ENCODE measurements at places on chromosomes 7 and 10.
A peak's percentile ranks its signal among the peaks of the same experiment; 100 is the strongest.

DNA sequence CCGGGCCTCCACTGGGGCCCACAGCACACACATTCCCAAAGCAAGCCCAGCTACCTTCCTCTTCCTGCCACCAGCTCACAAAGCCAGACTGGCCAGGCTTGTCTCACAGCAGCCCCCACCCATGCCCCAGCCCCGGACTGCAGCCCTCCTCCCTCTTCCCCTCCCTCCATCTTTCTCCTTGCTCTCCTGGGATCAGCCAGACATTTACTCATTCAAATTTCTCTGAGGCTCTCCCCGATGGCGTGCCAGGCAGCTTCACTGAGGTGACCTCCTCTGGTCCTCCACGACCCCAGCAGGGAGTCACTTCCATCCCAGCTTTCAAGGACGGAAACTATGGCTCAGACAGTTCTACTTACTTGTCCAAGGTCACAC, 187.5 kb downstream of the GRID1 start:
- no peak overlapping the region for H3K27ac ChIP-seq
- no peak for DNase-seq
- H3K4me3 ChIP-seq = no peak overlapping the region
- peaks cover 2% of the 10 kb centered on the region for H3K27me3 ChIP-seq
- H3K36me3 ChIP-seq = no peaks in the 10 kb centered on the region

DNA sequence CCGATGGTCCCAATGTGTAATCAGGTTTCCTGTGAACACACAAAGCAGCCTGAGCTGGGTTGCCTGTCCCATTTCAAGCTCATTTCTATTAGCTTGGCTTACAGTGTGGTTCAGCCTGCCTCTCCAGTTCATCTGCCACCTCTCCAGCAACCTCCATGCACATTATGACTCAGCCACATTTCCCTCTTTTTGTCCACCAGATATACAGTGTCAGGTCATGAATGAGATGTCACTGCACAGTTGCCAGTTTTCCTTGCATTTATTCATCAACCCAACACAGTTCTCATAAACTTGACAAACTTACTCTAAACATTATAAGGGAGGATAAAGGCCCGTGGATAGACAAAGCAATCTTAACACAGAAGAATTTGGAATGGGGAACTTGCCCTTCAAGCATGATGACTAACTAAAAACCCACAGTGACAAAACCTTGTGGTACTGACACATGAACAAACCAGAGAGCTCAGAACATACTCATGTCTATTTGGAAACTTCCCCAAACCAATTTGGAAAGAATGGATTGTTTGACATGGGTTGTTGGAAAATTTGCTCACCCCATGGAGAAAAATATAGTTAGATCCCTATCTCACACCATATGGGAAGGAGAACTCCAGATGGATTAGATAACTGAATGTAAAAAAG, 2.5 kb upstream of the CFAP58 start:
- peak overlapping the region; percentile 38 for H3K27ac ChIP-seq
- no peak overlapping the region for H3K4me3 ChIP-seq
- peaks cover 16% of the 10 kb centered on the region for H3K4me1 ChIP-seq
- no peak for DNase-seq
- H3K36me3 ChIP-seq = no peaks in the 10 kb centered on the region

DNA sequence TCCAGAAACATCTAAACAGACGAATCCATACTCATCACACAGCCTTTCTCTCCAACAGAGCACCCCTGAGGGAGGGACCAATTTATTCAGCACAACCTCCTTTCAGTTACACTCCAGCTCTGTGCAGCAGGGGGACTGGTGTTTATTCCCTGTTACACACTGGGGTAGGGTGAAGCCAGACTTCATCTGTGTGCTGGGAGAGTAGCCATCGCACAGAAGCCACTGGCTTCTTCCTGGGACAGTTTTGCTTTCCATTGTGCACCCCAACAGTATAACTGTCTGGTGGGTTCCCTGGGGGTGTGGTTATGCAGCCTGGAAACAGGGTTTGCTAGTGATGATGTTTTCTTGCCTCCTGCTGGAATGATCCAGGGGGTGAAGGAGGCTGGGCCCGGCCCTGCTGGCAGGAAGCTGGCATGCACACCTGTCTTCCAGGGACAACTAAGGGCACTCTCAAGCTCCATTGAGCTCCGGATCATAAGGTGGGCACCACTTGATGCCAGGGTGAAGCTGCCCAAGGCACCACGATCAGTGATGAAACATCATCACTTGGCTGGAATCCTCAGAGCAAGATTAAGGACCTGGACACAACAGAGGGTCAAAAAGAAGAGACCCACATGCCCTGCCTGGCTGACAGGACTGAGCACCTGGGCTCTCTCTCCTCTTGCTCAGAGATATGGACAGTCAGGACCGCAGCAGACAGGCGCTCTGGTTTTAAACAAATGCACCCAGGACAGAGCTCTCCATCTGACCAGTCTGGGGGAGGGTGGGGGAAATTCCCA, 293.2 kb downstream of the GRID1 start:
- H3K27me3 ChIP-seq = peaks cover 15% of the 10 kb centered on the region
- no peaks in the 10 kb centered on the region for H3K36me3 ChIP-seq
- H3K4me1 ChIP-seq = peaks cover 8% of the 10 kb centered on the region
- H3K27ac ChIP-seq = no peak overlapping the region
- DNase-seq = no peak

DNA sequence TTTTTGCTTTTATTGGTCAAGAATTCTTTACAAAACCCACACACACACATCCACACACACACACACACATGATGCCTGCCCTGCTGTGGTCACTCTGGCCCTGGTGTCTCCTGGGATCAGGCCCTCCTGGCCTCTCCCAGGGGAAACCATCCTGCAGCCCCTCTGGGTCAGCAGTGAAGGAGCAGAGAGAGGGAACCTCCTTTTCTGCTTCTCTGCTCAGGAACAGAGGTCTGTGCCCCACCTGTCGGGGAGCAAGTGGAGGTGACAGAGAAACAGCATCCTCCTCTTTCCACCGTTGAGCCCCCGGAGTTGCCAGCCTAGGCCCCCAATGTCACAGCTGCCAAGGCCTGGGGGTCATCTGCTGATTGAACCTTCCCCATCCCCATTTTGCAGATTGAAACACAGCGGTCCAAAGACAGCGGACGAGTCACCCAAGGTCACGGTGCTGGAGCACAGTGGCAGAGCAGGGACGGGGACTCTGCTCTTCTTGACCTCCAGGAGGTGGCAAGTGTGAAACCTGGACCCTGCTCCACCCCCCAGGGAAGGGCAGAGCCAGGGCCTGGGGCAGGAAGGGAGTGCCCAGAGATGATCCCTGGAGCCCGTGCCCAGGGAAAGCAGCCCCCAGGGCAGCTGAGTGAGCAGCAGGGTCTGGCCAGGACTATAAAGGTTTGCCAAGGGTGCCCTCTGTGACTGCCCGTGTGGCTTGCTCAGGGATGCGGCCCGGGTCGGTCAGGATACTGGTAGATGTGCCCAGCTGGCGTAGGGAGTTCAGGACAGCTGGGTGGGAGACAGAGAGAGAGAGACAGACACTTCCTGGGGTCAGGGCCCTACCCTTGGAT, 15.0 kb upstream of the TBL2 start:
- no peaks in the 10 kb centered on the region for H3K4me1 ChIP-seq
- no peak for DNase-seq

- peak overlapping the region; percentile 97 for H3K27ac ChIP-seq
- H3K4me1 ChIP-seq = peaks cover 84% of the 10 kb centered on the region
- peak overlapping the region; percentile 61 for H3K4me3 ChIP-seq
- DNase-seq = no peak
- no peaks in the 10 kb centered on the region for H3K27me3 ChIP-seq
Observed at GRCh38 chr10:79249186-79250121, 97.8 kb upstream of the PPIF start.

DNA sequence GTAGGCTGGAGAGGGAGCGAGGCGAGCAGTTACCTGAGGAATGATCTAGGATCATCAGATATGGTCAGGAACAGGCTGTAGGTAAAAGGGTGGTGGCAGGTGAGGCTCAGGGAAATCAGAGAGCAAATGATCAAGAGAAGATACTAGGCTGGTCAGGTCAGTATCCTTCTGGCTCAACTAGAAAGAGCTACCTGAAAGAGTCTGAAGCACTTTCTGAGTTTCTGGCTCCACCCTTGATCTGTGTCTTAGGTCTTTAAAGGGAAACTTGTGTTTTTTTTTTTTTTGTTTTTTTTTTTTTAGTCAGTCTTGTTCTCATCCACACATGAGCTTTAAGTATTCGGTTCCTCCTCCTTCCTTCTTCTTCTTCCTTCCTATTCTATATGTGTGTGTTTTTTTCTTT, 10.5 kb downstream of the ADAM22 start:
- no peak for DNase-seq
- peaks cover 2% of the 10 kb centered on the region for H3K27me3 ChIP-seq
- H3K27ac ChIP-seq = no peak overlapping the region
- H3K4me3 ChIP-seq = no peak overlapping the region
- peaks cover 2% of the 10 kb centered on the region for H3K4me1 ChIP-seq
- H3K36me3 ChIP-seq = peaks cover 4% of the 10 kb centered on the region

DNA sequence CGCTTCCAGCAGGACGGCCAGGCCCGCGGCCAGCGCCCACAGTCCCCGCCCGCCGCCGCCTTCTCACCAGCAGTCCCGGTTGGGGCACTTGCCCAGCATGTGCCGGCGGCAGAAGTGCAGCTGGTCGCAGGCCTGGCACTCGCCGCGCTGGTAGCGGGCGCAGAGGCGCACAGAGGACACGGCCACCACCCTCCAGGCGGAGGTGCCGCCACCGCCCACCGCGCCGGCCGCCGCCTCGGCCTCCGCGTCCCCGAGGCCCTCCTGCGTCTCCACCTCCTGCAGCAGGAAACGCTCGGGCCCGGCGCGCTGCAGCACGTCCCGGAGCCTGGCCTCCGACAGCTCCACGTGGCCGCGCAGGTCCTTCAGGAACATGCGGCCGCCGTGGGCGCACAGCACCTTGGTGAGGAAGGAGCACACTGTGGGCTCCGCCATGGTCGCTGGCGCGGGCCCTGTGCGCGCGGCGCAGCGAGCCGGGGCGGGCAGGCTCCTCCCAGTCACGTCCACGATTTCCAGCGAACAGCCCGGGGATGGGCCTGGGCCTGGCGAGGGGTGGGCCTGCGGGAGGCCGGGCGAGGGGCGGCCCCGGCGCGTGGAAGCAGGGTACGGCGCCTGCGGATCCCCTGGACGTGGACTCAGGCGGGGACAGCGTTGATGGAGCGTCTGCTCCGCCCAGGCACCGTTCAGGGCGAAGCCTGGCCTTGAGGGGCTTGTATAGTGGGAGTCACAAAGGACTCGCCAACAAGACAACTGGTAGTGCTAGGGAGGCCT, at the start of gene ZC3HAV1L:
Gene ZC3HAV1L (minus strand): TSS at position 457 of the 768 bp plus-strand sequence. CDS start 25 bp downstream, at position 432.
- H3K27ac ChIP-seq = no peak within 1 kb of the TSS
- peaks cover 7% of the 10 kb centered on the region for H3K4me1 ChIP-seq
- no peaks in the 10 kb centered on the region for H3K36me3 ChIP-seq
- no peaks in the 10 kb centered on the region for H3K27me3 ChIP-seq
- peak within 1 kb of the TSS; percentile 82 for H3K4me3 ChIP-seq
- peak; percentile 28 for DNase-seq

- no peak for DNase-seq
- no peaks in the 10 kb centered on the region for H3K27me3 ChIP-seq
- peaks cover 44% of the 10 kb centered on the region for H3K36me3 ChIP-seq
- H3K27ac ChIP-seq = no peak overlapping the region
- H3K4me1 ChIP-seq = no peaks in the 10 kb centered on the region
- no peak overlapping the region for H3K4me3 ChIP-seq
Observed at GRCh38 chr10:97475936-97476594, 22.2 kb downstream of the MMS19 start.

- no peaks in the 10 kb centered on the region for H3K27me3 ChIP-seq
- peaks cover 3% of the 10 kb centered on the region for H3K4me1 ChIP-seq
- peak overlapping the region; percentile 85 for H3K4me3 ChIP-seq
Observed at GRCh38 chr10:26335574-26336093, 102.5 kb upstream of the APBB1IP start.

GRCh38 chr7:151427705-151428377, 12.1 kb downstream of the CRYGN start:
- no peaks in the 10 kb centered on the region for H3K36me3 ChIP-seq
- no peak overlapping the region for H3K4me3 ChIP-seq
- peaks cover 11% of the 10 kb centered on the region for H3K4me1 ChIP-seq
- H3K27me3 ChIP-seq = peaks cover 5% of the 10 kb centered on the region
- no peak for DNase-seq

GRCh38 chr7:3068530-3068929, 24.9 kb upstream of the CARD11 start:
- H3K4me1 ChIP-seq = peaks cover 35% of the 10 kb centered on the region
- no peaks in the 10 kb centered on the region for H3K27me3 ChIP-seq
- no peak overlapping the region for H3K4me3 ChIP-seq

- H3K4me1 ChIP-seq = peaks cover 14% of the 10 kb centered on the region
- no peaks in the 10 kb centered on the region for H3K27me3 ChIP-seq
- H3K27ac ChIP-seq = peak overlapping the region; percentile 90
- peak overlapping the region; percentile 74 for H3K4me3 ChIP-seq
Observed at GRCh38 chr7:44338600-44338999, 13.2 kb upstream of the CAMK2B start.

- DNase-seq = no peak
- no peak overlapping the region for H3K27ac ChIP-seq
- no peaks in the 10 kb centered on the region for H3K36me3 ChIP-seq
- peaks cover 15% of the 10 kb centered on the region for H3K27me3 ChIP-seq
Observed at GRCh38 chr10:21502348-21502740, 23.1 kb downstream of the SKIDA1 start.

DNA sequence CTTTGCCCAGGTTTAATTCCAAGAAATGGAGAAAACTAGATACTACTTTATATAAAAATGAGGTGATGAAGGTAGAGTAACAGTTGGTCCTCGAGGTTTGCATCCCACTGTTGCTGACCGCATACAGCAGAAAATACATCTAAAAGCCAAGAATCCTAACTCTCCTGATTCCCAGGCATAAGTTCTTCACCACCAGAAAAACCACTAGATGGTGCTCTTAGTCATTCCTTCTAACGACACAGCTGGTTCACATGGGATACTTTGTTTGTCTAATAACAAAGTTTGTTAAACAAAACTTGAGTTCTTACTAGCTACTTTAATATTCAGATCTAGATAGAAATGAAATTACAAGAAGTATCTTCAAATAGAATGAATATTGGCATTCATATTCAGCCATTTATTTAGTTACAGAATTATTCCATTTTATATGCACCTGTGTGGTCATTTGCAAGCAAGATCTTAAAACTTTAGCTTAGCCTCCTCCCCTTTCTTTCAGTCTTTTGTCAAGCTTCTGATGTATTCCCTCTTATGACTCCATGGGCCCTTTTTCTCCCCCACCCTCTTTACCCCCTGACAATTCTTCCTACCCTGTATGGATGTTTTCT, 54.1 kb upstream of the CYP26C1 start:
- no peaks in the 10 kb centered on the region for H3K4me1 ChIP-seq
- H3K27me3 ChIP-seq = no peaks in the 10 kb centered on the region
- DNase-seq = no peak
- H3K4me3 ChIP-seq = no peak overlapping the region

- H3K36me3 ChIP-seq = no peaks in the 10 kb centered on the region
- DNase-seq = no peak
- no peaks in the 10 kb centered on the region for H3K27me3 ChIP-seq
- no peak overlapping the region for H3K27ac ChIP-seq
- no peaks in the 10 kb centered on the region for H3K4me1 ChIP-seq
Observed at GRCh38 chr7:97601931-97602457, 129.9 kb upstream of the TAC1 start.

GRCh38 chr10:103231047-103231551, 14.6 kb upstream of the RPEL1 start:
- no peaks in the 10 kb centered on the region for H3K36me3 ChIP-seq
- no peak overlapping the region for H3K27ac ChIP-seq
- H3K4me1 ChIP-seq = peaks cover 9% of the 10 kb centered on the region
- no peak for DNase-seq

Measured in memory B cell (primary cell).